Natural killer cell treated with Interleukin-12 subunit alpha and Interleukin-12 subunit beta and Interleukin-15 and Interleukin-18, amount 100 ng/mL, for 72 hours (primary cell): ENCODE measurements at places on chromosomes 1 and 21. TPM values are rescaled to one million over a fixed set of nuclear protein-coding genes. Genes with fewer than 3 reads are reported as not detected.

DNA sequence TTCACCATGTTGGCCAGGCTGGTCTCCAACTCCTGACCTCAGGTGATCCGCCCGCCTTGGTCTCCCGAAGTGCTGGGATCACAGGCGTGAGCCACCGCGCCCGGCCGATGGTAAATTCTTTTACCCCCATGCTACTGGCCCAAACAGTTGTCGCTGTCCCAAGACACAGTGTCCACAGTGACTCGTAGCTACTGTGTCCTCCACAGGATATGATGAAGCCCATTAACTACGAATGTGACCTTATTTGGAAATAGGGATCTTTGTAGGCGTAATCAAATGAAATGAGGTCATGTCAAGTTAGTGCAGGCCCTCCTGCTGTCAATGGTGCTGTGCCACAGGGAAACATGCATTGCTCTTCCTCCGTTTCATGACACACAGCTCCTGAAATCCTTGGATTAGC, 8.5 kb downstream of the FNDC10 start:
- DNase-seq = no peak

GRCh38 chr1:97849345-97850340, 71.2 kb downstream of the DPYD start:
- DNase-seq = no peak

GRCh38 chr1:209743145-209743482, 12.7 kb upstream of the TRAF3IP3 start:
- no peak for DNase-seq

DNA sequence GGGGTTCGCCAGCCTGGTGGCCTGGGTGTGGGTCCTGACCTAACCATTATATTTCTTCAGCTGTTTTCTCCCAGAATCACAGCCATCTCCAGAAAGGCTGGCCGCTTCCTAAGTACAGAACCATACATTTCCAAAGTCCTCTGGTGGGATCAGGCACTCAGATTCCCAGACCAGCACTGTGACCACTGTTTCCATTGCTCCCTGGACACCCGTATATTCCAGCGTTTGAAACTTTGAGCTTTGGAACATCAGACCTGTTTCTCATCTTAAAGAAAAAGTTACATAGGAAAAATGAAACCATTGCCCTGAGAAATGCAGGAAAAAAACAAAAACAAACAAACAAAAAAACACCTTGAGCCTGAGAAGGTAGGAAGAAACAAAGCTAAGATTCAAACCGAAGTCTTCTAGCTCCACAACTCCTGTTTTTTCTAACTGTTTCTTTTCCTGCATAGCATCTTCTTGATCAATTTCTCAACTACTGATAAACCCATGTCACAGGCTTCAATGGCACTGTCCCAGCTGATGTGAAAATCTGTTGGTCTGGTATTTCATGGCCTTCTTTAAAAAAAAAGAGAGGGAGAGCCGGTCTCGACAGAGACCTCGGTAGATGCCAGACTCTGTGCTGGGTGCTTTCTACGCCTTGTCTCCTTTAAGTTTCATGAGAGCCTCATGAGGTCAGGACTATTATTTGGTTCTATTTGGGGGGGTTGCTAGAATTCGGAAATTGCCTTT, 221.3 kb downstream of the TOMM20 start:
- DNase-seq = no peak

DNA sequence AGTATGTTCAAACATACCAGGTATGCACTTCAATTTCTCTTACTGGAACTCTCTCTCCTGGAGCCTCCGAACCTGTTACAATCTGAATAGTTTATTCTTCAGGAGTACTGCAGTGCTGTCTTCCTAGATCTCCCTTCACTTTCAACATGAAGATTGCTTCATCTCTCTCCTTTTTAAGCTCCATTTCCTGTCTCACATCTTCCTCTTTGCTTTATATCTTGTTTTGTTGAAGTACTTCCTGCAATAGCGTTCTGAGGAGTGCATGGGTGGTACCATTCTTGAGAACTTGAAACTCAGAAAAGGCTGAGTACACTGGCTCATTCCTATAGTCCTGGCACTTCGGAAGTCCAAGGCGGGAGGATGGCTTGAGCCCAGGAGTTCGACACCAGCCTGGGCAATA, 15.7 kb upstream of the C1orf146 start:
- DNase-seq = no peak

- DNase-seq = no peak
These were observed 255.0 kb downstream of the FAF1 start for GRCh38 chr1:50705041-50705440.

DNA sequence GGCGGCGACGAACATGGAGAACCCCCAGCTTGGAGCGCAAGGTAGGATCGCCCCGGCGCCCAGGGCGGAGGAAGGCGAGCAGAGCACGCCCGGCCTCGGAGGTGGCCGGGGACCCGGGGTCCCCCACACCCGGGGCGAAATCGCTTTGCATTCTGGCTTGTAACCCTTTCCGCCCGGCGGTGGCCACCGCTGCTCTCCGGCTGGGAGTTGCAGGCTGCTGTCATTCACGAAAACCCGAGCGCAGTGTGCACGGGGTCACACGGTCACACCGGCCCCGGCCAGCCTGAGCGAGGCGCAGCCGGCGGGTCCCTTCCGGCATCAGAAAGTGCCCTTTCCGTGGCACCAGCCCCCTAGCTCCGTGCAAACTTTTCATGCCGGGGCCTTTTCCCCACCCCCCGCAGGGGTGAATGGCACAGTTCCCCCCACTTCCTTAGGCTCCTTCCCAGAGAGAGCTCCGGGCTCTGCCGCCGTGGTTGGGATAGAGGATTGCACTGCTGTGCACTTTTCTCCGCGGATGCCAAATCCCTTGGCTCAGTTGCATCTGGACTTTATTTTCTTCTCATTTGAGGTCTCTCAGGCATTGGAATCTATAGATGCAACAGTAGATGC, 802 bp downstream of the KAZN start:
- DNase-seq = no peak

GRCh38 chr1:223820971-223821370, 24.8 kb downstream of the TP53BP2 start:
- DNase-seq = no peak

GRCh38 chr21:43772425-43772821, 3.7 kb downstream of the CSTB start:
- no peak for DNase-seq

DNA sequence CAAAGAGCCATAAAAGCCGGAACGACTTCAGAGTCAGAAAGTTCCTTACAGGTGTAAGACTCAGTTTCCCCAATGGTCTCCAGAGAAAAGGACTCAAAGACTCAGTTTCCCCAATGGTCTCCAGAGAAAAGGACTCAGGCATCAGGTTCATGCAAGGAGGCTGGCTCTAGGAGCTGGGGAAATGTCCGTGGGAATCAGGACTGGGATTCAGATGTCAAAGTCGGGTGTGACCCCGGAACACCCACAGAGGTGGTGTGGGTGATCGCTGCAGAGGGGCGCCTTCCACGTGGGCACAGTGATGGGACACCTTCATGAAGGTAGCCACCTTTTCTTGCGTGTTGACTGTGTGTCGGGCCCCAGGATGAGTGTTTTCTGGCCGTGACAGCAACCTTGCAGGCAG, 340.8 kb downstream of the NPHP4 start:
- no peak for DNase-seq

DNA sequence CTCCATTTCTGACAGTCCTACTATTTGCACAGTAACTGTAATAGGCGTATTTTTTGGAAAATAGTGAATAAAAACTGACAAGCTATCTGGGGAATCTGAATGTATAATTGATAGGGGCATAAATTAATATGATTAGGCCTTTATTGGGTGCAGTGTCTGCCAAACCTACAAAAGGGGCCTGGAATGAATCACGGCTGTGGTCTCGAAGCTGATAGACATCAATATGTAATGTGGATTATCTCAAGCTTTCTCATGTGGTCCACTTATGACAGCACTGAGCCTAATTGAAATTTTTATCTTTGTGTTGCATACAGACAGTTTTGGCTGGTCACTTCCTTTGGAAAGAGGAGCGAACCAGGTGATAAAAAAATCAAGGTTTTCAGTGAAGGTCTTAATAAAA, 450.4 kb downstream of the GPATCH2 start:
- DNase-seq = no peak

- DNase-seq = no peak
These were observed 72.2 kb downstream of the SPATA17 start for GRCh38 chr1:217703326-217703725.

DNA sequence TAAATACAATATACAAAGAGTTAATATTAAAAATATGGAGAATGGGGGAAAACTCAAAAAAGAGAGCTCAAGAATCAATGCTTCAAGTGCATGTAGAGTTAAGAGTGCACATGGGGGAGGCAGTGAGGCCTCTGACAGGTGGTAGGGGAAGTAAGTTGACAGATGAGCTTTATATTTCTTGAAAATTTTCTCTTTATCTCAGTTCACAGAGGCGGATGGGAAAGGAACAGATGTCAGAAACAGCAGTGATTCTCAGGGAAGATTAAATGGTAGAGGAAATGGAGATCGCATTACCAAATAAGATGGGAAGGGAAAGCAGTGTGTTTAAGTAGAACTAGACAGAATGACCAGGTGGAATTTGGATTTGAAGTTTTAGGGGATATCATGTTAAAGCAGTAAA, 200.1 kb upstream of the C1orf105 start:
- no peak for DNase-seq

DNA sequence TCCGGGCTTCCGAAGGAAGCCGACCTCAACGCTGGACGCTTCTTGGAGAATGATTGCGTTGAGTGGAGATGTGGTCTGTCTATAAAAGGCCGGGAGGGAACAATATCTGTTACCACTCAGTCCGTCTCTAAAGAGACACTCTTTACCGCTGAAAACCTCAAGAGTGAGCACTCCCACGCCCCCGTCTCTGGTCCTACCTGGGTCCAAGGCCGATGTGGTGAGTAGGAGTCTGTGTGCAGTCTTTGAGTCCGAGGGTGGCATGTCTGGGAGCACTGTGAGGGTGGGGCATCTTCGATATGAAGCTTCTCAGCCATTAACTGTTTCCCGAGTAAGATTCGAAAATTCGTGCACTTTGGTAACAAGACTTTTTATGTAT, 576 bp downstream of the ZFP69 start:
- DNase-seq = no peak

GRCh38 chr1:46532498-46533178, 18.8 kb downstream of the KNCN start:
- peak; percentile 81 for DNase-seq

Gene CD1B
- not detected for total RNA-seq

Gene ATP5PB
- 272 TPM for total RNA-seq

Gene KIAA0040
- 11.2 TPM for total RNA-seq

Gene GSTM3
- total RNA-seq = 4.0 TPM
